T-helper 9 cell (primary cell): ENCODE measurements at places on chromosomes 5 and 9.

- no peak for DNase-seq
Observed at GRCh38 chr5:59506285-59506877, 387.1 kb downstream of the PDE4D start.

DNA sequence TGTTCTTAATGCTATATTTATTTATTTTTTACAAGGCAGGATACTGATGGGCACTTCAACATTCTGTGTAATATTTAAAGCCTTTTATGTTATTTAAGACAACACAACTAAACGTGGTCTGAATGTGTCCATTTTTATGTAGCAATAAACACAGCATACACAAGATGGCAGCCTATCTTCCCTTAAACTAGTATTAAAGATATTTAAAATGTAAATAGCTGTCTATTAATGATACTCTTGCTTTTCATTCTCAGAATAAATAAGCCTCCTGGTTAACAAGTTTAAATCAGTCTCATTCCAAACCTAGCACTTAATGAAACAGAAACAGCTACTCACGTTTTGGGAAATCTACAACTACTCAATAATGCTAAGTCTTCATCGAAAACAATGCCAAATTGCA is 315.7 kb downstream of the MCTP1 start:
- no peak for DNase-seq

DNA sequence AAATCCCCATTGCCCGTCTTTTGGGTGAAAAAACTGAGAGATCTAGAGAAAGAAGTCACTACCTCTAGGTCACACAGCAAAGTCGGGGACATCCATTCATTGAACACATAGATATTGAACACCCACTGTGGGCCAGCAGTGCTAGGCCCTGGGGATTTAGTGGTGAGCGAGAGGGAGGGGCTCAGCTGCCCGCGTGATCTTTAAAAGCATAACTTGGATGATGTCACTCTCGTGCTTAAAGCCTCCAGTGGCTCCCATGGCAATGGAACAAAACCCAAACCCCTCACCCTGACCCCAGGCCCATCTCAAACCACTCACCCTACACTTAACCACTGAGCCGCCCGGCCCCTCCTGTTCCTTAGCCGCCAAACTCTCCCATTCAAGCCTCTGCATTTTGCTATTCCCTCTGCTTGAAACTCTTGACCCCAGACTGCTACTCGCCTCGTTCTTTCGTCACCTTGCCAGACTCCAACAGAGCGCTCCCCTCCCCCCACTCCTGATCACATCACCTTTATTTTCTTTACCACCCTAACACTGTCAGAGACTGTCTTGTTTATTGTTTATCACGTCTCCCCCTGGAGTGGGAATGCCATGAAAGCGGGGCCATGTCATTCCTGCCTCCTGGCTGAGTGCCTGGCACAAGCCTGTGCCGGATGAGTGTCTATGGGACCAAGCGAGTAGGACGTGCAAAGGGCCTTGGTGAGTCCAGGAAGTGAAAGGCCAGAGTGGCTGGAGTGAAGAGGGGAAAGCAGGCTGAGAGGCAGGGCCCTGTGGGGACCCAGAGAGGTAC is 710 bp upstream of the PIP5KL1 start:
- no peak for DNase-seq

DNA sequence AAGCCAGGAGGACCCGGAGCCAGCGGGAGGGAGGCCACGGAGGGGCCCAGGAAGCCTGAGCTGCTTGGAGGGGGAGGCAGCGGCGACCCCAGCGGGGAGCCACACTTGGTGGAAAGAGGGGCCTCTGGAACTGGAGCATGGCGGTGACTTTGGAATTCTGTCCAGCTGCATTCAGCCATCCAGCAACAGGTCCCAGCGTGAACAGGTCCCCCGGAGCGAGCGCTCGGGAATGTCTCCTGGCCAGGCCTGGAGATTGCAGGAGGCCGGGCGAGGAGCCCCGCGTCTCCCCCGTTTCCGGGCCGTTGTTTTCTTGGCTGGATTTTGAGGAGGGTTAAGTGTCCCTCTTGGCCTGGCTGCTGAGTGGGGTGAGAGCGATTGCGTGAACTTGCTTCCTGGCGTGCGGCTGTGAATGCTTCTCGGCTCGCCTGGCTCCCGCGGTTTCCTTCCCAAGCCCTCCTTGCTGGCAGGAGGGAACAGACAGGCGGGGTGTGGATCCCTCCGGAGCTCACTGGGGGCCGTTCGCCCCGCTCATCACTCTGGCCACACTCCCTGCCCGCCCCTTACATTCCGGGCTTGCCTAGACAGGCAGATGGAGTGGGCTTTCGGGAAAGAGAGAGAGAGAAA is 125.3 kb upstream of the IRX4 start:
- DNase-seq: no peak

- DNase-seq: no peak
Observed at GRCh38 chr9:127942216-127943010, 4.8 kb upstream of the DPM2 start.

- DNase-seq: no peak
Observed at GRCh38 chr5:145588113-145588512, 247.0 kb downstream of the PRELID2 start.

GRCh38 chr5:137669811-137670210 is 66.1 kb downstream of the KLHL3 start:
- DNase-seq: no peak

GRCh38 chr9:13606586-13606985 is 327.1 kb upstream of the MPDZ start:
- DNase-seq: no peak
